CD4-positive, alpha-beta memory T cell (primary cell): ENCODE measurements at places on chromosomes 13 and 19. TPM values are rescaled to one million over a fixed set of nuclear protein-coding genes. Genes with fewer than 3 reads are reported as not detected.

Gene CEACAM3
- not detected for total RNA-seq

DNA sequence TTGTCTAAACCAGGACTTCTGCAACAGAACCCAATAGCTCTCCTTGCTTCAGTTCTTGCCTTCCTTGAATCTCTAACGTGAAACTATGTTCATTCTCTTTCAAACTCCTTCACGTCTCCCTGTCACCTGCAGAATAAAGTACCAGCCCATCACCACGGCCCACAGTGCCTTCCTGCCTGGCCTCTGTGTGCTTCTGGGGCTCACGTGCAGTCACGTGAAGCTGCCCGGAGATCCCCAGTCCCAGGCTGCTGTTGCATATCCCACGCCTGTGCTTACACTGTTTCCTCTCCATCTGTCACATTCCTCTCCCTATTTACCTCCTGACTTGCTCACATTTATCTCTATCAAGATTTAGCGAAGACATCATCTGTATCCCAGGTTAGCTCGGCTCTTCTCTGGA lies 102.8 kb downstream of the STARD13 start:
- H3K36me3 ChIP-seq: no peaks in the 10 kb centered on the region
- H3K4me3 ChIP-seq: no peak overlapping the region
- no peaks in the 10 kb centered on the region for H3K27me3 ChIP-seq

- no peak overlapping the region for H3K4me3 ChIP-seq
- DNase-seq: no peak
- H3K27ac ChIP-seq: no peak overlapping the region
- H3K4me1 ChIP-seq: no peaks in the 10 kb centered on the region
- no peaks in the 10 kb centered on the region for H3K36me3 ChIP-seq
- no peaks in the 10 kb centered on the region for H3K27me3 ChIP-seq
Observed at GRCh38 chr13:71593566-71593965, 273.4 kb downstream of the DACH1 start.

GRCh38 chr13:40102854-40103253 lies 447.4 kb downstream of the COG6 start:
- no peaks in the 10 kb centered on the region for H3K36me3 ChIP-seq
- no peak overlapping the region for H3K4me3 ChIP-seq

GRCh38 chr13:20473139-20473538 lies 52.5 kb downstream of the CRYL1 start:
- no peaks in the 10 kb centered on the region for H3K27me3 ChIP-seq
- no peak overlapping the region for H3K27ac ChIP-seq
- no peaks in the 10 kb centered on the region for H3K36me3 ChIP-seq
- H3K4me3 ChIP-seq: no peak overlapping the region

- DNase-seq: no peak
- H3K4me3 ChIP-seq: peak overlapping the region; percentile 5
- H3K27ac ChIP-seq: no peak overlapping the region
- no peaks in the 10 kb centered on the region for H3K27me3 ChIP-seq
Observed at GRCh38 chr19:23346696-23347095, 48.6 kb downstream of the ZNF91 start.

GRCh38 chr19:51347209-51347928 lies 5.4 kb upstream of the VSIG10L start:
- H3K27me3 ChIP-seq: no peaks in the 10 kb centered on the region
- H3K36me3 ChIP-seq: peaks cover 10% of the 10 kb centered on the region
- no peaks in the 10 kb centered on the region for H3K4me1 ChIP-seq
- H3K4me3 ChIP-seq: no peak overlapping the region

DNA sequence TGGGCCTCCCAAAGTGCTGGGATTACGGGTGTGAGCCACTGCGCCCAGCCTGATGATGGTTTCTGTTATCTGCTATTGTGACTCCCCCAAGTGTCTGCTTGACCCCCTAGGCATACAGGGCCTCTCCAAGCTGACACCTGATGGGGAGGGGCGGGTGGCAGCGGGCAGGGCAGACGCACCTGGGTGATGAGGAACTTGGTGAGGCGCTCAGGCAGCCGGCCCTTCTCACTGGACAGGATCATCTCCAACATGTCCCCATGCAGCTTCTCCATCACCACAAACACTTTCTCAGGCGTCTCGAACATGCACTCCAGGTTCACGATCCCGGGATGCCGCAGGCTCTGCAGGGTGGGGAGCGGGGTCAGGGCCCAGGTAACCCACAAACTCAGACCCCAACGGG lies 27.6 kb downstream of the PRKD2 start:
- peaks cover 78% of the 10 kb centered on the region for H3K36me3 ChIP-seq
- no peak for DNase-seq
- H3K27ac ChIP-seq: no peak overlapping the region
- H3K4me3 ChIP-seq: no peak overlapping the region
- H3K27me3 ChIP-seq: no peaks in the 10 kb centered on the region
